Epithelial cell of proximal tubule (primary cell): ENCODE measurements at places on chromosomes 2 and 18.
A peak's percentile ranks its signal among the peaks of the same experiment; 100 is the strongest.

GRCh38 chr2:54541995-54542394 is 85.9 kb downstream of the SPTBN1 start:
- no peak for DNase-seq

- DNase-seq = no peak
These were observed 293.6 kb upstream of the SESTD1 start for GRCh38 chr2:179558010-179558934.

- DNase-seq = no peak
These were observed 100.4 kb upstream of the CD226 start for GRCh38 chr18:70047931-70048603.

- DNase-seq = no peak
These were observed 42.8 kb upstream of the IL1R1 start for GRCh38 chr2:102099536-102100298.

GRCh38 chr2:5377323-5377722 is 314.9 kb upstream of the SOX11 start:
- DNase-seq = no peak

DNA sequence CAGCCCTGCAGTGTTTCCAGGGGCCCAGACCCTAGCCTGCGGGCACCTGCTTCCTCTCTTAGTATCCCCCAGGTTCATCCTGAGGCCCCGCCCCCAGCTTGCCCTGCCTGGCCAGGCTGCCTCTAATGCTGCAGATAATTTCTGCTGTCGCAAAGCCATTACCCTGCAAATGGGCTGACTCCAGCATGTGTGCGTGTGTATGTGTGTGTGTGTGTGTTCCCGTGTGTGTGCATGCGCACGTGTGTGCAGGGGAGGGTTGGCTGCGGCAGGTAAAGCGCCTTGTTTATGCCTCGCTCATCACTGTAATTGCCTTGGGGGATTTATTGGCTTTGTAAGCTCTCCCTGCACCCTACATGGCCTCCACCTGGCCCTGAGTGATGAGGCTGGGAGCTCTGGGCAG is 7.6 kb upstream of the PRSS56 start:
- DNase-seq = no peak

- DNase-seq = no peak
These were observed 449.3 kb downstream of the SLC4A3 start for GRCh38 chr2:220076734-220077133.

- DNase-seq = no peak
These were observed 20.6 kb downstream of the CEP192 start for GRCh38 chr18:13011719-13012118.

GRCh38 chr2:134493797-134494196 is 225.0 kb downstream of the TMEM163 start:
- DNase-seq = peak; percentile 12

DNA sequence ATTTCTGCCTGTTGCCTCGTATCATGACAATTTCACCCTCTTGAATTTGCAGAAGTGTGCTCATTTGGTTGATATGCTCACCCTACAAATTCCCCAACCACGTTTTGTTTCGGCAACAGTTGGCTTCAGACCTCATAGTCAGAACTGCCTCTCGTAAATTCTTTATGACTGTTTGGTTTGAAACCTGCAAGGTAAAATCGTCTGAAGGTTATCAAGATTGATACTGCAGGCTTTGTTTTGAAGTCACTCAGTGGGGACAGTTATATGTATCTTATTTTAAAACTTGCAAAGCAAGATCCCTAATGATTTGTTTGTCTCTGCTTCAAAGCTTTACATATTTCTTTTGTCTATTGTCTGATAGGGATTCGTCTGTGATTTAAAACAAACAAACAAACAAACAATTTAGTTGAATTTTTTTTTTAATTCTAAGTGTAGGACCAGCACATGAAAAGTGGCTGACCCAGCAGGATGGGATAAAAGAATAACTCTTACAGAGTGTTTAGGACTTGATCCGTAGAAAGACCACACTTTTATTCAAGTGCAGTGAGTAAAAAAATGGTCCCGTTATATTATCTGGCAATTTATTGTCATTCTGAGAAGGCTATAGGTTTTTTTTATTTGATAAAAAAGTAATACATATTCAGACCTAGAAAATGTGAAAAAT is 45.7 kb upstream of the MYCN start:
- no peak for DNase-seq

GRCh38 chr2:19409046-19409445 is 50.6 kb upstream of the OSR1 start:
- DNase-seq = no peak

DNA sequence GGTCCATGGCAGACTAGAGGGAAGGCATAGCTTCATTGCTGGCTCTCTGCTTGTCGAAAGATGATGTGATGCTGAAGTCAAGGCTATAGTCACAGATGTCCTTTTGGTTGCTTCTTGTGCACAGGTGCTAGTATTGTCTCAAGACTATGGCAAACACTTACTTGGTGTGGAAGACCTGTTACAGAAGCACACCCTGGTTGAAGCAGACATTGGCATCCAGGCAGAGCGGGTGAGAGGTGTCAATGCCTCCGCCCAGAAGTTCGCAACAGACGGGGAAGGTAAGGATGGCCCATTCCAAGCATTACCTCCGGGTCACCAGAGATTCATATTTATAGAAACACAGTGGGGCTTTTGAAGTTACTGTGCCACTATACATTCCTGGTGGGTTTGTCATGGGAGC is 95.5 kb upstream of the EML6 start:
- no peak for DNase-seq

GRCh38 chr2:120923426-120923825 is 187.8 kb downstream of the GLI2 start:
- no peak for DNase-seq

GRCh38 chr2:82796132-82796531 is 1662.9 kb downstream of the SUCLG1 start:
- no peak for DNase-seq

GRCh38 chr2:180364719-180365118 is 357.6 kb upstream of the CWC22 start:
- no peak for DNase-seq

GRCh38 chr2:181456660-181457120 is 496 bp upstream of the ITGA4 start:
- DNase-seq = no peak

- no peak for DNase-seq
These were observed 131.6 kb upstream of the IL1R2 start for GRCh38 chr2:101860157-101860556.

DNA sequence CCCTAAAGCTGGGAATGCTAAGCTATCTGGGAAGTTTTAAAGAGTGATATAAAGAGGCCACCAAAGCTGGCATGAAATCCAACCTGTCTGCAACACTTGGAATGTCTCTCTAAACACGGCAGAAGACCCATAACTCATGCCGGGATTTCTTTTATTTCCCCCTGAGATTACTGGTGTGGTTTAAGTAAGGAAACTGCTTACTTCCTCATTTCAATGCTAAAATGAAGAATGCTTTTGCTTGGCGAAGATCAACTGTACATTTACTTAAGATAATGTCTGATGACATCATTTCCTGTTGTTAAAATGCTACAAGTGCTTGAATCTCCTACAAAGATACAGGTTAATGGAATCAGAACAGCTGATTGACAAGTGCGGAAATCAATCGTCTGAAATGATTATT is 353.8 kb upstream of the SALL3 start:
- no peak for DNase-seq

DNA sequence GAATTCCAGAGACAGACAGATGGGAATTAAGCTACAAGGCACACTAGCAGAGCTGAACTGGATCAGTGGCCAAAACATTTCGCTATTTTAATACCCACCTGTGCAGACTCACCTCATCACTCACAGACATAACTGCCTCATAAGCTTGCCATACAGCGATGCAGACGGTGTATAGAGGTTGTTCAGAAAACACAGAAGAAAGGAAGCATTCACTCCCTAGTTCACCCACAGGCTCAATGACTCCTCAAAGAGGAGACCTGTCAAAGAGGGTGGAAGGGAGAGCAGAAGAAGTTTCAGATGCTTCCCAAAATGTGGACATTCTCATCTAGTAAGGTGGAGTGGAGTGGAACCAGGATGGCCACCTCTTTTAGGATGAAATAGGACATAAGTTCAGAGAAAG is 81.7 kb upstream of the SPHKAP start:
- no peak for DNase-seq

- no peak for DNase-seq
These were observed 11.0 kb downstream of the EIF5B start for GRCh38 chr2:99348173-99348572.
